H1 (cell line): ENCODE measurements at places on chromosomes 3 and 15. TPM values are rescaled to one million over a fixed set of nuclear protein-coding genes. Genes with fewer than 3 reads are reported as not detected.

DNA sequence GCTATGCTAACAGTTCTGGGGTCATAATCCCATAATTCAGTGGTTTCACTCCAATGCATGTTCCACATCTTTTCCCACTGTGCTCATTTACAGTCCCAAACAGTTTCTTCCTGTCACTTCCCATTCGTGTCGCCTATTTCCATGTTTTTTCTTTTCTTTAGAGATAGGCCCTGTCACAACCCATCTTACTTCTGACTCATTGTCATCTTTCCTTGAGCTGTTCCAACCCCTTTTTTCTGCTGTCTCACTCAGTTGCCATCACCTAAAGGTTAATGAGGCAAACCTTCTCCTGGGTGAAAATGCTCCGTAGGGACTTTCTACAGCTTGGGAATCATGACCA is 814.5 kb downstream of the VGLL3 start:
- no peak for DNase-seq

GRCh38 chr3:182583545-182583944 is 209.8 kb upstream of the ATP11B start:
- no peak for DNase-seq

GRCh38 chr3:35223632-35224394 is 415.5 kb upstream of the ARPP21 start:
- no peak for DNase-seq

GRCh38 chr3:166478356-166478755 is 641.1 kb upstream of the BCHE start:
- no peak for DNase-seq

Gene SPTBN5
- total RNA-seq = 0.84 and 1.1 TPM in 2 replicates

DNA sequence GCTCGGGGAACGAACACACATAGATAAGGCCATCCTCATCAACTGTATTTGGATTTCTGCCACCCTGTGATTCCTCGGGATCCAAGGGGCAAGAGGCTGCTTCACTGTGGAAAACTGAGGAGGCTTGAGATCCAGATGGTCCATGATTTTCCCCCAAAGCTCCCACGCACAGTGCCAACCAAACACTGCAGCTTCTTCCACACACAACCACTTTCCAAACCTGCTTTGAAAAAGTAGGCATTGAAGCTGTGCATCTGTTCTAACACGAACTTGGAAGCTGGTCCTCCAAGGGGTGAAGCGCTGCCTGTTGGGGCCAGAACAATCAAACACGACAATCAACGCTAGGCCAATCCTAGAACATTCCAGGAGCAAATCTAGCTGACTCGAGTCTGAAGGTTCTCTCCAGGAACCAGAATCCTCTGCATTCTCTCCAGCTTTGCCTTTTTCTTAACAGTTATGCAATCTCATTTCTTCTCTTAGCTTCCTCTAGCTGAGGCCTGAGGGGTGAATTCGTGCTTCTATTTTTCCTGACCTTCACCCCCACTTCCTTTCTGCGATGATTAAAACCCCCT is 104.4 kb downstream of the LRRK1 start:
- DNase-seq = no peak

DNA sequence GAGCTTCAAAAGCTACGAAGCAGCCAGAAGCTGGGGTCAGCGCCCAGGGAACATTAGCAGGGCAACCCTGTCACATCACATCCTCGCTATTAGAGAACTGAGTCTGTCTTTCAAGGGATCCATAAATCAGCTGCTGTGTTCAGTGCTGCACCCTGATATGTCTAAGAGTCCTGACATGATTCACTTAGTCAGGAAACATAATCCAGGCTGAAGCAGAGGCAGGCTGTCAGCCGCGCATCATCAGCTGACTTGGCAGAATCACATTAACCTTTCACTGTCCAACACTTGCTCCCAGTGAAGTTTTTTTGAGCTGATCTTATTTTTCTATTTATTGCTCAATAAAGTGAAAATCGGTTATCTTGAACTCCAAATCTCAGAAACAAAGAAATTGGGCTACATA is 23.5 kb downstream of the MYH15 start:
- no peak for DNase-seq

Gene CASR
- total RNA-seq = 0.25 and 0.58 TPM in 2 replicates

Gene CAMP
- total RNA-seq = not detected in 2 replicates

DNA sequence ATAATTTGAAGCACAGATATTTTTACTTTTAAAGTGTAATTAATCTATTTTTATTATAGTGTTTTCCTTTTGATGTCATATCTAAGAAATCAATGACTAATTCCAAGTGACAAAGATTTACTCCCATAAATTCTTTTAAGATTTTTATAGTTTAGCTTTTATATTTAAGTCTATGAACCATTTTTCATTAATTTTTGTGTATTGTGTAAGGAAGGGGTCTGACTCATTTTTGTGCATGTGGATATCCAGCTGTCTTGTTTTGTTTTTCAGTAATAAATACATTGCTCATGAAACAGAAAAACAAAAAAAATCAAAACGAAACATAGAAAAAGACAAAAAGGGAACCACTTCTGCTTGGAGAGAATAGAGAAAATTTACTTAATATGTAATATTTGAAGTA is 145.1 kb downstream of the EPHA6 start:
- DNase-seq = no peak

- DNase-seq = no peak
Observed at GRCh38 chr3:13546667-13547171, 2.2 kb upstream of the FBLN2 start.

- no peak for DNase-seq
Observed at GRCh38 chr3:45507820-45508317, 86.7 kb upstream of the LIMD1 start.

GRCh38 chr3:60160111-60160821 is 1091.0 kb downstream of the FHIT start:
- DNase-seq = no peak

Gene ARL14
- not detected in 2 replicates for total RNA-seq

Gene NR2E3
- 0.40 and 0.56 TPM in 2 replicates for total RNA-seq

DNA sequence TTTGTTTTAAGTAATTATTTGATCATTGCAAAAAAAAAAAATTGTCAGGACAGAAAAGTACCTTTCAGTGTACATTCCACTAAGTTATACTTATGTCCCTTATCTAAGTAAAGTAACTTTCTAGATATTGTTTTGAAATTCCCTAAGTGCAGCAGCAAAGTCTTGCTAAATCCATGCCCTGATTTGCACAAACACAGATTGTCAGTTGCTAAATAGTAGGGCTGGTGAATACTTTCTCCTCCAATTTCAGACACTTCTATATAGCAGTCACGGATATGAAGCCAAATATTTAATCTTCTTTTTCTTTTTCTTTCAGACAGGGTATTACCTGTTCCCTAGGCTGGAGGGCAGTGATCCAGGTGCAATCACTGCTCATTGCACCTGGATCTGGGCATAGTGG is 12.9 kb downstream of the LRRC2 start:
- no peak for DNase-seq

DNA sequence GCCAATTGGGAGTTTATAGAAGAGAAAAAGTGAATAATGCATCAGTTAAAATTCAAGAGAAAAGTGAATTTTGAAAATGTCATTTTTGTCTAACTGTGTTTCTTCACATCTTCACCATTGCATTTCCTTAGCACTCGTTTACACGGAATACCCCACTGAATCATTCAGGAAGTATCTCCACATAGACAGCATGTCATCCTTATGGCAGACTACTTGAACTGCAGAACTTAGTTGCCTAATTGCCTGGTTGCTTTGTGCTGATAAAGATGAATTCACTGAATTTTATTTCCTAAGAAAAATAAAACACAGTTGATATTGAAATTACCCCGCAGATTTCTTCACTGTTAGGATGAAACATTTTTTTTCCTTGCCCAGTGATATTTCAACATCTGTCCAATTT is 627.1 kb downstream of the ROBO1 start:
- no peak for DNase-seq

Gene VEPH1
- 10.9 and 18.3 TPM in 2 replicates for total RNA-seq

GRCh38 chr3:117084277-117084676 is 374.7 kb downstream of the TUSC7 start:
- DNase-seq = no peak

DNA sequence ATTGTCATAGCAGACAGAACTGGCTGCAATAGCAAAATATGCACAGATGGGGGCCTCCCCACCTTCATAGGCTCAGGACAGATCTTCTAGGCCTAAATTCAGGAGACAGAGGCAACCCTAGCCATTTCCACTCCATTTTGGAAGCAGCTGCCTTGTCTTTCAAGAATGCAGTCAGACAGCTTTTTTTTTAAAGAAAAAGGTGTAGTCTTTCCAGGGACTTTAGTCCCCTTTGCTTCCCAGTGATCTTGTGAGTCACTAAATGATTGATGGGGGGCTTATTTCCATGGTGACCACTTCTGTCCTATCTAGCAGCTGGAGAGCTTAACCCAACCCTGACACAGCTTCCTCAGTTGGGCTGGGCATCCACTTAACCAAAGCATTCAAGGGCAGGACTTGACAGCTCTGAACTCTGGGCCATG is 165.9 kb downstream of the TPRG1 start:
- no peak for DNase-seq

GRCh38 chr15:80803580-80804525 is 24.7 kb downstream of the CEMIP start:
- no peak for DNase-seq

Gene CHAC1
- total RNA-seq = 28.7 and 34.3 TPM in 2 replicates

DNA sequence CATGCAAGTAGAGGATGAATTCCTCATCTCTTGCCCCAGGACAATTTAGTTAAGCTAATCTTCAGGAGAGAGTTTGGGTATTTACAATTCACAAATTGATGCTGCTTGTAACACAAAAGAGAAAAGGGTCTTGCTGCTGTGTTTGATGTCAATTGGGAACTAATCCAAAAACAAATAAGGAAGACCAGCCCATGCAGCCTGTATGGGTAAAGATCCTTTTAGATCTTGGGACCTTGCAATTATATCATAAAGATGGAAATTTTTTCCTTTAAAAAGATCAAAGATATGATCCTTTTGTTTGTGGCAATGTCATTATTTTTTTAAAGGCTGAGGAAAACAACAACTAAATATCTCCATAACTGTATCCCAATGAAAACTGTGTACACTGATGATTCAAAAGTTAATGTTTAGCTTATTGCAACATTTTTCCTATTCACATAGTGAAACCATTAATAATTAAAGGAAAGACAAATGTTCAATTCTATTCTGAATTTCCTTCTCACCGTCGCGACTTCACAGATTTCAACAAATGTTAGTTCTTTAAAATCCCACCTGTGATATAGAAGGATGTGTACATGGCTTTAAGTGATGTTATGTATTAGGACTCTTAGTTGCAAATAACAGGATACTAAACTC is 40.2 kb downstream of the TMEM212 start:
- DNase-seq = no peak

- DNase-seq = no peak
Observed at GRCh38 chr15:38499651-38500050, 45.7 kb downstream of the FAM98B start.

- no peak for DNase-seq
Observed at GRCh38 chr15:49986326-49986725, 132.7 kb downstream of the ATP8B4 start.

DNA sequence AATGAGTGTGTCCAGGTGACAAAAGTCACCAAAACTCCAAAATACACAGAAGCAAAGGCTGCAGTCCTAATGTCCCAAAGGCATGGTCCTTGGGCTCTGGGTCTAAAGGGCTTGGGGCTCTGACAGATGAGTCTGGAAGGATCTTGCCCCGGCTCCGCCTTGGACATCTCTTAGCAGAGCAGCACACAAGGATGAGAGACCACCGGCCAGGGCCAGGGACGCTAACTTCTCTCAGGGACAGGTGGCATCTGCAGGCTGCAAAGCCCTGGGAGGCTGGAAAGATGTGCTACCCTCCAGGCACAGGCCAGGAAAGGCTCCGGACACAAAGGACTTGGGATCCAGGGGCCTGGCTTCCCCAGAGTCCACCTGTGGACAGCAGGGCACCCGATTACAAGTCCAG is 14.1 kb upstream of the SHISA5 start:
- DNase-seq = peak; percentile 41

DNA sequence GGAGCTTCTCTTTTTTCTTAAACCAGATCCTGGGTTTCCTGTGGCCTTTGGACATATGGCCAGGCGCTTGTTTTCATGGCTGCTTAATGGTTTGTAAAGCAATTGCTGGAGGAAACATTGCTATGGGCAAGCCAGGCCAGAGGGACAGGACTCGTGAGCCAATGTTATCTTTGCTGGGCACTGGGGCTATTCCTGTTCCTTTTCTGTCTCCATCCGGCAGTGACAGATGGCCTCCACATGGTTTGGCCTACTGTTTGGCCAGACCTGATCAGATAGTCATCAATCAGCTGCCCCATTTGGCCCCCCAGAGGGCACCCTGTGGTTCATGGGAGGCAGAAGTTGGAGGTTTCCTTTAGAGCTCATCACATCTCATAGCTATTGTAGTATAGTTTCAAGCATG is 326.1 kb upstream of the ROPN1 start:
- no peak for DNase-seq

DNA sequence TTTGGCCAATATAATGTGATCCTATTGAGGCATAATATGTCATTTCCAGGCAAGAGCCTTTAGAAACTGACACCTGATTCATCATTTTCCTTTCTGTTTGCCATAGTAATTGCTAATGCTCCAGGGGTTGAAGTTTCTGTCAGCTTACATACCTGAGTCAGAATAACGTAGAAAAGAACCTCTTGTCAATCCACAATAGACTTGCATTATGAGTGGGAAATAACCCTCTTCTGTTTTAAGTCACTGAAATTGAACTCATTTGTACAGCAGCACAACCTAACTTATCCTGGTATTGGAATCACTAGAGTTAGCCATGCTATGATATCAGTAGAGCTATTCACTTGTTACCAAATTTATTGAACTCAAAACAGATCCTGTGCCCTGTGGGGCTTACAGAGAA is 101.7 kb upstream of the TP63 start:
- DNase-seq = no peak
